Calu3 (cell line): ENCODE measurements at places on chromosomes 1 and 21.
A peak's percentile ranks its signal among the peaks of the same experiment; 100 is the strongest.

GRCh38 chr21:29667651-29668050 is 272.1 kb downstream of the GRIK1 start:
- no peak for DNase-seq

DNA sequence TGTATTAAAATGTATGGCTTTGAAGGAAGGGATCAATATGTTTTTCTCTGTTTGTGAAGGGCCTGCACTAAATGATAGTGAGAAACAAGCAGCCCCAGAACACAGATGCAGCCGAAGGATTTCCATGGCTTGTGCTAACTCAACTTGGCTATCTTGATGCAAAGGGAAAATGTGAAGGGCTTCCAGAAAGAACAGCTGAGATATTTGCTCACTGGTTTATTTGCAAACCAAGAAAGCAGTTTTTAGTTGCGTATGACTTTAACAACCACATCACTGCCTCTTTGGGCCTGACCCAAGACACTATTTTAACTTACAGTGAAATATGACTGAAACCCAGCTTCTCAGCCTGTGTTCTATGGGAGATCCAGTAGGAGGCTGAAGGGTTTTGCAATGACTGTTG is 369.9 kb downstream of the SETD4 start:
- DNase-seq = no peak

GRCh38 chr1:28087614-28088167 is 719 bp downstream of the EYA3 start:
- no peak for DNase-seq

DNA sequence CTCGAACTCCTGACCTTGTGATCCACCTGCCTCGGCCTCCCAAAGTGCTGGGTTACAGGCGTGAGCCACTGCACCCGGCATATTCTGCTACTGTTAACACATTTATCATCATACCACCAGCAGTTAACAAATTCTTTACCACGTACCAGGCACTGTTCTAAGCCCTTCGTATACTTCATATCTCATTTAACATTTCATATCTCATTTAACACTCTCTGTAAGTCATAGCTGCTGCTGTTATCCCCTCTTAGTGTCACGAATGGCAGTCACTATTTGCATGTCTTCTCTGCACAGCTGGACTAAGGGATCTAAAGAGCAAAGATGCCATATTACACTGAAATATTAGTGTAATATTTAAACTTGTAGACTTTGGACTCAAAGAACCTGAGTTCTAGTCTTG is 462.5 kb upstream of the DAB1 start:
- no peak for DNase-seq

GRCh38 chr1:230647321-230647720 is 5.0 kb downstream of the COG2 start:
- no peak for DNase-seq

- DNase-seq = no peak
Observed at GRCh38 chr1:41889506-41890414, 29.0 kb downstream of the HIVEP3 start.

DNA sequence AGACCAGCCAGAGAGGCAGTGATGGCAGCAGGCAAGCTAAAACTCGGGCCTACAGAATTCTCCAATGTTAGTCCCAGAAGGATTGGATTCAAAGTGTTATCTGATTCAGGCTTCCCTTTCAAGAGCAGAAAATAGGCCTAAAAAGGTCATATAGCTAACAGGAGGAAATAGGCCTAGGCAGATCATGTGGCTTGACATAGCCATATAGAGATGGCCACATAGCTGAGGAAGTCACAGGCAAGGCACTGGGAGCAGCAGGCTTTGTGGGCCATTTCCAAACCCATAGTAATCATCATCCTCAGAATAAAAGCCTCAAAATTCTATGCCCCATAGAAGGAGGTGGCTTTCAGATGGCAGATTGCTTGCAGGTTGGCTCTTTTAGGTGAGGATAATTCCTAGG is 29.0 kb upstream of the LMO4 start:
- DNase-seq = no peak

GRCh38 chr1:94634977-94635416 is 93.4 kb upstream of the F3 start:
- DNase-seq = no peak

- peak; percentile 42 for DNase-seq
Observed at GRCh38 chr1:204578867-204579664, 62.9 kb downstream of the MDM4 start.

DNA sequence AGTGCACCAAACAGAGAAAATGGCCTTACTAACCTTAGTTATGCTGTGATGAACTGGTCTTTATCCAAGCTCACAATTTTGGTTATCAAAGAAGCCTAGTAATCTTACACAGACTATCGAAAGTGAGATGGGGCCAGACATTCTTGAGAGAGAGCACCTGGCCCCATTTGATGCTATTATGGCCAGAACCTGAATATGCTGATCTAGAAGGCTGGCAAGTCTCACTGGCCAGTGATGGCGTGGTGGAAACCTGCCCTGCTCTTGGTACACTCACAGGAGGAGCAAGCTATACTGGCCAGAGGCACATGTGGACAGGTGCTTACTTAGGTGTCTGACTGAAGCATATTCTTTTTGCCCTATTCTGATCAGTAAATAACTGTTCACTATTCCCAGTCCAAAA is 357.8 kb upstream of the ZRANB2 start:
- no peak for DNase-seq

GRCh38 chr1:28775121-28775942 is 36.6 kb upstream of the OPRD1 start:
- DNase-seq = peak; percentile 46

DNA sequence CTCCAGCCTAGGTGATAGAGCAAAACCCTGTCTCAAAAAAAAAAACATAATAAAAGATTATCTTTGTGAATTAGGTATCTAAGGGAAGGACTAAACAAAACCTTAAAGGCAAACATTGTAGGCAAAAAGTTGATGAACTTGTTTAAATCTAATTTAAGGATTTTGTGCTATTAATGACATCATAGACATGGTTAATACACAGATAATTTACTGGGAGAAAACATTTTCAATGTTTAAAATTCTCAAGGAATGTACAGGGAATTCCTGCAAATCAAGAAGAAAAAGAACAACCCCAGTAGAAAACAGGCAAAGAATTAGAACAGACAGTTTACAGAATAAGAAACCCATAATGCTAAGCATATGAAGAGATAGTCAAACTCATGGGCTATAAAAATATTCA is 47.6 kb downstream of the ST3GAL3 start:
- DNase-seq = no peak

GRCh38 chr1:111596499-111596898 is 23.1 kb upstream of the RAP1A start:
- DNase-seq = no peak

GRCh38 chr1:154943649-154944400 is 7.3 kb upstream of the PMVK start:
- DNase-seq = peak; percentile 58

- peak; percentile 78 for DNase-seq
Observed at GRCh38 chr1:143720087-143721023, 251.4 kb downstream of the FAM72C start.

DNA sequence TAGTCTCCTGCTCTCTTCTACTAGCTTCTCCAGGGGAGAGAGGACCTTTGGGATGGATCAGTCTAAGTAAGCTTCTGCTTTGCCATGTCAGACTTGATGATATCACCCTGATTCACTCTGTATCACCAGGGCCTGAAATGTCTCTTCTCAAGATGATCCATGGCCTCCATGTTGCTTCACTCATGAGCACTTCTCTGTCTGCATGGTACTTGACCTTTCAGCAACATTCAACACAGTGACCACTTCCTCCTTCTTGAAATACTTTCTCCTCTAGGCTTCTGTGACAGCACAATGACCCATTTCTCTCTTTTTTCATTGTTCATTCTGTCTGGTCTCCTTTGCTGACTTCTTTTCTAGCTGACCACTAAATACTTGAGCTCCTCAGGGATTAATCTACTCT is 35.3 kb upstream of the NGF start:
- DNase-seq = no peak

GRCh38 chr1:184222652-184223052 is 164.2 kb upstream of the C1orf21 start:
- DNase-seq = peak; percentile 78

GRCh38 chr1:22518379-22518778 is 44.9 kb upstream of the EPHA8 start:
- no peak for DNase-seq

DNA sequence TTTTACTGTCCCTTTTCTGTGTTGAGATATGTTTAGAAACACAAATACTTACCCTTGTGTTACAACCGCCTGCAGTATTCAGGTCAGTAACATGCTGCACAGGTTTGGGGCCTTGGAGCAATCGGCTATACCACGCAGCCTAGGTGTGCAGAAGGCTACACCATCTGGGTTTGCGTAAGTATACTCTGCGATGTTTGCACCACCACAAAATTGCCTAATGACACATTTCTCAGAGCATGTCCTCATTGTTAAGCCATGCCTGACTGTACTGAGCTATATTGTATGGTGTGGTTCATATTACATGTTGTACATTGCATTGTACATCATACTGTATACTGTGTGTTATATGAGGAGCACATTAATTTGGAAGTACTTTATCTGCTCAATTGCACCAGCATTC is 247.4 kb downstream of the RHOU start:
- DNase-seq = no peak

DNA sequence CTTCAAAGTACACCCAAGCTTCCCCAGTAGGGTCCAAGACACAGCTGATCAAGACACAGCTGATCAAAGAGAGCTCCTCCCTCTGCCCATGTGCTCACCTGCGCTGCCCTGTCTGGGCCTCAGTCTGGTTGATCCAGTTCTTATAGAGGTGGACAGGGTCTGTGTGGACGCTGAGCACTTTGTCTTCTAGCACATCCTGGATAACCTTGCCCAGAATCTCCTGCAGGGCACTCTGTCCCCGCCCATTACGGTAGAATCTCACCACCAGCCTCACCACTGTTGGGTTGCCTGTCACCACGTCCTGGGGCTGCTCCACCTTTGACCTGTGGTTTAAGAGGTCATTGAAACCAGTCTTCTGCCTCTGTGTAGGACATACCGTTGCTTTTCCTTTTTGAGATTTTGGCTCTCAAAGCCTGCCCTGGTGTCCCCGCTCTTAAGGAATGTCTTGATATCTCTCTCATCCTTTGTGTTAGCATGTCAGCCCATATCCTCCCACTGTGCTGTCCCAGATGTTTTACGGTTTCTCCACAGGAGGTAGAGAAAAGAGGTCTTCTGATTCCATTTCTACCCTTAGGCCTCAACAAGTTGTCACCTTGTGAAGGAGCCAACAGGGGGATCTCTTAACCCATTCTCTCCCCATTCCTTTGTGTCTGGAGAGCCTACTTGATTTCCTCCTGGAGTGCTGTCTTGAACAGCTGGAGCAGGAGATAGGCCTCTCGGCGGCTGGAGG is 33.5 kb downstream of the IQGAP3 start:
- no peak for DNase-seq

- DNase-seq = no peak
Observed at GRCh38 chr1:19514391-19514831, 29.1 kb upstream of the CAPZB start.

DNA sequence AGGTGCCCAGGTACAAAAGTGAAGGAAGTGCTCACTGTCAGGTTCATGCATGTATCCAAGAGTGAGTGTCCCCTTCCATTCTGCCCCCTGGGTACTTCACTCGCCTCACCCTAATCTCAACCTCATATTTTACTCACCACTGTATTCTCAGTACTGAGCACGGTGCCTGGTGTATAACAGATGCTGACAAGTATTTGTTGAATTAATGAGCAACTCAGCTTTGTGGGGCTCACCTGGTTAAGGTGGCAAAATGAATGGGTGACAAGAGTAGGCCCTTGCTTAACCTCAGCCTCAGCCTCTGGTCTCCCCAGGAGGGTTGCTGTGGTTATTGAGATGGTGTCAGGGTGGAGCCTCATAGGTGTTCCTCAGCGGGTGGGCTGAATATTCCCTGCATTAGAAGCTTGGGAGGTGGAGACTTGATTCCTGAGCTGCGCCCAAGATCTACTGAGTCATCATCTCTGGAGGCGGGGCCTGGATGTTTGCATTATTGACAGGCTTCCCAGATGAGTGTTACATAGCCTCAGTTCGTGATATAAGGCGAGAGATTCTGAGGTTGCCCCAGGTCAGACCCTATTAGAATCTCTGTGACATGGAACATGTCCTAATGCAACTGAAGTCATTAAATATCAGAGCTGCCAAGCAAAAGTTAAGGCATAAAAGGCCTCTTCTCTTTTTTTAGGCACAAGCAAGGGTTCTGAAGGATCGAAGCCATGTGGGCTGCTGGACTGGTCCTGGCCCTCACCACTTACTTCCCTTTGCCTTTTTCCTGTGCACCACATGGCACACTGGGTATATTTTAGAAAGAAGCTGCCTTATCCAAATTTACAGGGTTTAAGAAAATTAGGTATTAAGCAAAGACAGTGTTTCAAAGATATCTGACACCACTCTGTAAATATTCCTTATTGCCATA is 39.2 kb downstream of the SYT6 start:
- peak; percentile 45 for DNase-seq

DNA sequence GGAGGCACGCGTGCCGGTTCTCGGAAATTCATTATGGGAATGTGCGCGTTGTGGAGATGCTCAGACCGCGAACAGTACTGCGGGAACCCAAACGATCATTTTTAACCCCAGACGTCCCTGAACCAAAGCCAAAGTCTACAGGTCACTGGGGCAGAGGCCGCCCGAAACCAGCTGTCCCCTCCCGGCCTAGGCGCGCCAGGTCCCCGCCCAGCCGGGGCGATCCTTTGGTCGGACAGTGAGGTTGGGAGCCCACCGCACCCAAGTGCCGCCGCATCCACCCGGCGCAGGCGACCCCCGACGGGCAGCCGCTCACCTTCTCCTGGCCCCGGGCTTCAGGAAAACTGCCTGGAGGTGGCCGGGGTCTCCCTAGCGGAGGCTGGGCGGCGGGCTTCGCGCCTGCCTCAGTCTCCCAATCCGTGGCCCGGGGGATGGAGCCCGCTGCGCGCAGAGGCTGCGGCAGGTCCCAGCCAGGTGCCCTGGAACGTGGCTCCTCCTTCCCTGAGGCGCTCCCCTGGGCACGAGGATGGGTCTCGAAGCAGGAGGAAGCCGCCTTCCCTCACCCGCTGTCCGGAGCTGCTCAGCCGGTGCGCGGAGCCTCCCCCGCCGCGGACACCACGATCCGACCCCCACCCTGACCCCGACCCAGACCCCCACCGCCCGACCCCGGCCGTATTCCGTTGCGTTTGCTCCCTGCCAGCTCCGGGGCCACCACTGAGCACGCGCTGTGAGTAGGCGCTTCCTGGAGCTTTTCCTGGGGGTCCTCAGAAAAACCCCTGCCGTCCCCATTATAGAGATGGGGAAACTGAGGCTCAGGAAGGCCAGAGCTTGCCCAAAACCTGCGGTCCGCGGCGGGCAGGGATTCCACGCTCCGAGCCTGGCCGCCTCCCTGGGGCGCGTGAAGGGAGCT is 8.1 kb upstream of the SLX9 start:
- no peak for DNase-seq

DNA sequence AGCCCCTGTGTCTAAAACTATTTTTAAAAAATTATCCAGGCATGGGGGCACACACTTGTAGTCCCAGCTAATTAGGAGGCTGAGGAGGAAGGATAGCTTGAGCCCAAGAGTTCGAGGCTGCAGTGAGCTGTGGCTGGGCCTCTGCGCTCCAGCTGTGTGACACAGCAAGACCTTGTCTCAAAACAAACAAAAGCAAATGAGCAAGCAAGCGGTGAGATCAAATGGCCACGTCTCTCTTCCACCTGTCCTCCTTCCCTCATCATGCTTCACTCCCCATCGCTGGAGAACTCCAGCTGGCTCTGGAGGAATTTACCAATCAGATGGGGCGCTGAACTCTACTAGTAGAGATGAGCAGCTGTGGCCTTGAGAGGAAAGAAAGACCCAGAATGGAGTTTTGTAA is 14.0 kb upstream of the REN start:
- DNase-seq = no peak
